ENCODE measurements at places on chromosomes 5 and 9.

GRCh38 chr9:13728917-13729811 is 449.7 kb upstream of the MPDZ start:
- DNase-seq = no peak

- DNase-seq = peak; percentile 47
These were observed 2.0 kb upstream of the ZNF462 start for GRCh38 chr9:106860721-106861639.

GRCh38 chr9:26833792-26834191 is 58.8 kb downstream of the CAAP1 start:
- no peak for DNase-seq

DNA sequence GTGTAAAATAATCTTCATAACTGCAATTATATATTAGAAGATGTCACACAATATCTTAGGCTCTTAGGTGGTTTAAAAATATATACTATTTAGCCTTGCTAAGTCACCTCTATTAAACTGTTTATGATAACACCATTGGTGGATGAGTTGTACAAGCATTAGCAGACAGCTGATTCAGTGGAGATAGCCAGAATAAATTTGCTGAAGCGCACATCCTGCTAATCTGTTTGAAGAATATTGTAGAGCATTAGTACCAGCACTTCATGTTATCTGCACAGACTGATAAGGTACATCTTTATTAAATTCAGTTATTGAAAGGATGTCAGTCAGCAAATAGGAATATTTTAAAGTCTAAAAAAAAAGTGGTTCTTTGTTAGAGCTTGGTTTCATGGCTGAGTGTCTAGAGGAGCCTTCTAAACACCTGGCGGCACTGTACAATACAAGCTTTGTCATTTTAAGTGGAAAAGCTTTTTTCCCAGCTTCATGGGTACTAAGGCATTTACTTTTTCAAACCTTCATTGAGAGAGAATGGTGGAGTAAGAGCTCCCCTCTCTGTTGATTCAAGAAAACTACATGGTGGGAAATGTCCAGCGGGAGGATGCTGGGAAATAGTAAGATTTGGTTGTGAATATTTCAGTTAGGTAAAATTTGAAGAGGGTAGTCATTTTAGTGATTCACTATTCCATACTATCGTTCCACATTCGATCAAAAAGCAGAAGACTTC is 275.1 kb downstream of the SLF1 start:
- peak; percentile 2 for DNase-seq

GRCh38 chr9:690517-691111 is 150.9 kb upstream of the DMRT1 start:
- DNase-seq = no peak

- DNase-seq = no peak
These were observed 496.7 kb downstream of the ENC1 start for GRCh38 chr5:74143721-74144330.

GRCh38 chr9:117644133-117644931 is 59.9 kb upstream of the TLR4 start:
- peak; percentile 81 for DNase-seq

DNA sequence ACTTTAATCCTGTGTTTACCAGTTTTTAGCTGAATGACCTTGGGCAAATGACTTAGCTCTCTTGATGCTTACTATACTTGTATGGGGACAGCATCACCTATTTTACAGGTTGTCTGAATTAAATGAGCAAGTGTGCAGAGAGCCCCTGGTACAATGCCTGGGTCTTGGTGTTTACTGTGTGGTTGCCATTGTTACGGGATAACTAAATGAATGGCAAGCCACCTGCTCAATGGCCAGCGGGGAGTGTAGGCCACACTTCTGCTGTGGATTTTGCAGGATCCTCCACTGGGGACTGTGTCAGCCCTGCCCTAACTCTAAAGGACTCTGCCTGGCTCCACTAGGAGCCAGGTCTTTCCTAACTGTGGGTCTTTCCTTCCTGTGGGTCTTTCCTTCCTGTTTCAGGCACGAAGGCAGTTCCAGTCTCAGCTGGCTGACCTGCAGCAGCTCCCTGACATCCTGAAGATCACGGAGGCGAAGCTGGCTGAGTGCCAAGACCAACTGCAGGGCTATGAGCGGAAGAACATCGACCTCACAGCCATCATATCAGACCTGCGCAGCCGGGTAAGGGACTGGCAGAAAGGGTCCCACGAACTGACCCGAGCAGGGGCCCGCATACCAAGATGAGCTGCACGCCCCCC is 10.3 kb upstream of the GLE1 start:
- peak; percentile 97 for DNase-seq

GRCh38 chr9:3526997-3527940 is 1.5 kb upstream of the RFX3 start:
- DNase-seq = peak; percentile 56

GRCh38 chr9:36317766-36318165 is 59.5 kb upstream of the GNE start:
- no peak for DNase-seq

DNA sequence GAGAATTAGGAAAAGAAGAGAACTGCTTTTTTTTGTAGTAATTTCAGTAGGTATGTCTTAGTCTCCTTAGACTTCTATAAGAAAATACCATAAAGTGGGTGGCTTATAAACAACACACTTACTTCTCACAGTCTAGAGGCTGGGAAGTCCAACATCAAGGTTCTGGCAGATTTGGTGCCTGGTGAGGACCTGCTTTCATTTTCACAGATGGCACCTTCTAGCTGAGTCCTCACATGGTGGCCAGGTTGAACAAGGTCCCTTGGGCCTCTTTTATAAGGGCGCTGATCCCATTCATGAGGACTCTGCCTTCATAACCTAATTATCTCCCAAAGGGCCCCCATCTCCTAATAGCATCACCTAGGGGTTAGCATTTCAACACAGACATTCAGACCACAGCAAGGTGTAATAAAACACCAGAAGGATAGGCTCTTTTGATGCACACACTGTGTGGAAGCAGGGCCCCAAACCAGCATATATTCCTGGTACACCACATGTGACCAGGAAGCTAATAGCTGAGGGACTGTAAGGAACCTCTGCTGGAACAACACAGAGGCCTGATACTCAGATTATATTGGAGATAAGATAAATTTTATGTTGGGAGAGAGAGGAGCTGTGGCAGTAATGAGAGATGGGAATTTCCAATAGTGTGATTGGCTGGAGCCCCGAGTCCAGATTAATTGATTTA is 384.9 kb downstream of the RAB3C start:
- no peak for DNase-seq

Data from common myeloid progenitor, CD34-positive (primary cell).